ENCODE measurements at places on chromosomes 7 and 10. TPM values are rescaled to one million over a fixed set of nuclear protein-coding genes. Genes with fewer than 3 reads are reported as not detected.

The LBX1 gene
- 27.5 TPM for polyA plus RNA-seq

The PROSER2 gene
- polyA plus RNA-seq, result 2.4 TPM

The GRID1 gene
- polyA plus RNA-seq, result 29.8 TPM

The NRAP gene
- 0.08 TPM for polyA plus RNA-seq

The PRR15 gene
- polyA plus RNA-seq, result 0.38 TPM

The VSTM4 gene
- 16.7 TPM for polyA plus RNA-seq

The SUFU gene
- polyA plus RNA-seq, result 27.0 TPM

The HIBADH gene
- polyA plus RNA-seq, result 29.0 TPM

The LIPJ gene
- polyA plus RNA-seq, result 0.73 TPM

The FGFBP3 gene
- polyA plus RNA-seq, result 92.5 TPM
